ENCODE measurements at places on chromosomes 6 and 20. TPM values are rescaled to one million over a fixed set of nuclear protein-coding genes. Genes with fewer than 3 reads are reported as not detected.

DNA sequence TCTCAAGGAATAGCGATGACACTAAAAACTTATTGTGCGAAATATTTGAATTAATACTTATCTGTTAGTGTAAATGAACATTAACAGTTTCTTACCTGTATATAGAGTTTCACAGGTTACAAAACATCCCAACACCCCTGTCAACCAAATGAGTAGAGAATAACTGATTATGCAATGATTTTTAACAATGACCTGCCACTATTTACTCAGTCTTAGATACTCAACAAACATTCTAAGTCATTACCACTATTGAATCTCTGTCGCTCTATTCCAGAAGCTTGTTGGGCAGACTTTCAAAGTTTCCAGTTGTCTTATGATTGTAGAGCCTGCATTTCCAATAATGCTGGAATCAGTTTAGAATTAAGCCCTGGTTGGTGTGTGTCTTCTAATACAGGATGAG, 85.5 kb downstream of the RNF182 start:
- H3K27ac ChIP-seq, result no peak overlapping the region
- DNase-seq, result no peak
- H3K4me1 ChIP-seq, result no peaks in the 10 kb centered on the region
- H3K36me3 ChIP-seq, result no peaks in the 10 kb centered on the region

- no peaks in the 10 kb centered on the region for H3K4me1 ChIP-seq
- no peaks in the 10 kb centered on the region for H3K36me3 ChIP-seq
- no peak overlapping the region for H3K4me3 ChIP-seq
Observed at GRCh38 chr6:160170018-160170680, 48.5 kb downstream of the SLC22A1 start.

Gene CST5
- total RNA-seq, result not detected

DNA sequence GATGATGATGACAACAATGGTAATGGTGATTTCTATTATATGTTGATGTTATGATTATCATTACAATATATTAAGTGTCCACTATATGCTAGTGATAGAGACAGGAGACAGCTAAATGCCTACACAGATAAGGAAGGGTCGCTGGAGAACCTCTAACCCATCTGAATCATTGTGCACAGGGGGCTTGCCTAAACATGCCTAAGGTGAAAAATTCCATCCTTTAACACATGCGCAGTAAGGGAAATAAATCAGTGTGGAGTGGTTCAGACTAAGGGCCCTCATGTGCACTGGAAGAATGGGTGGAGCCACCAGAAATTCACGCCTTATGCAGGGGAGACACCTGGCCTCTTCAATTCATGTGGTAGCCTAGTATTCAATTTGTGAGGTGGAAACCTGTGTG, 120.4 kb downstream of the TPBG start:
- peaks cover 2% of the 10 kb centered on the region for H3K27me3 ChIP-seq
- H3K4me3 ChIP-seq, result no peak overlapping the region
- no peaks in the 10 kb centered on the region for H3K36me3 ChIP-seq
- no peak for DNase-seq
- H3K4me1 ChIP-seq, result no peaks in the 10 kb centered on the region

GRCh38 chr20:62558779-62559178, 83.0 kb upstream of the GATA5 start:
- peaks cover 24% of the 10 kb centered on the region for H3K27me3 ChIP-seq
- DNase-seq, result no peak
- H3K4me1 ChIP-seq, result no peaks in the 10 kb centered on the region
- H3K36me3 ChIP-seq, result no peaks in the 10 kb centered on the region
- H3K4me3 ChIP-seq, result no peak overlapping the region
- H3K27ac ChIP-seq, result no peak overlapping the region

DNA sequence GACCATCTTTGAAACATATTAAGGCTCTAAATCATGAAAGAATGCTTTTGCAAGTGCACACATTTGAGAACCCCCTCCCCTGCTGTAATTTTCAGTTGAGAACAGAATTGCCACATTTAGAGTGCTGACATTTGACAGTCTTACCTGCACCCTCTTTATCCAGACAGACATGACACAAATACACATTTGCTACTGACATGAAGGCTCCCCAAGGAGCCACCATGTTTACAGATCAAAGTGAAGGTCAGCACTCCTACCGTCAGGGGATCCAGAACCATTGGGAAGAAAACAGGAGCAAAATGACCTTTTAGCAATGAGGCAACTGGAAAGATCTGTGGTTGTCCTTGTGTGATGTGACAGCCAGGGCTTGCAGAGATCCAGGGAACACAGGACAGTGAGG, 315.4 kb upstream of the CNR1 start:
- H3K4me1 ChIP-seq, result no peaks in the 10 kb centered on the region
- peaks cover 7% of the 10 kb centered on the region for H3K27me3 ChIP-seq
- H3K4me3 ChIP-seq, result no peak overlapping the region
- H3K36me3 ChIP-seq, result no peaks in the 10 kb centered on the region

GRCh38 chr20:5779071-5779900, 29.1 kb downstream of the SHLD1 start:
- no peak overlapping the region for H3K4me3 ChIP-seq
- no peak overlapping the region for H3K27ac ChIP-seq
- no peak for DNase-seq
- peaks cover 13% of the 10 kb centered on the region for H3K4me1 ChIP-seq
- H3K27me3 ChIP-seq, result no peaks in the 10 kb centered on the region

- peaks cover 35% of the 10 kb centered on the region for H3K27me3 ChIP-seq
- H3K27ac ChIP-seq, result no peak overlapping the region
- H3K4me1 ChIP-seq, result peaks cover 4% of the 10 kb centered on the region
- H3K4me3 ChIP-seq, result no peak overlapping the region
- DNase-seq, result no peak
- H3K36me3 ChIP-seq, result no peaks in the 10 kb centered on the region
Observed at GRCh38 chr20:19761326-19761725, 3.3 kb downstream of the RIN2 start.

- H3K36me3 ChIP-seq, result no peaks in the 10 kb centered on the region
- no peak for DNase-seq
- peaks cover 2% of the 10 kb centered on the region for H3K27me3 ChIP-seq
- H3K4me1 ChIP-seq, result no peaks in the 10 kb centered on the region
- H3K27ac ChIP-seq, result no peak overlapping the region
- H3K4me3 ChIP-seq, result no peak overlapping the region
Observed at GRCh38 chr6:56664029-56664428, 21.3 kb upstream of the DST start.

Data from activated CD4-positive, alpha-beta memory T cell treated with anti-CD3 and anti-CD28 coated beads for 36 hours (primary cell).